ENCODE measurements at places on chromosomes 4 and X. TPM values are rescaled to one million over a fixed set of nuclear protein-coding genes. Genes with fewer than 3 reads are reported as not detected.

DNA sequence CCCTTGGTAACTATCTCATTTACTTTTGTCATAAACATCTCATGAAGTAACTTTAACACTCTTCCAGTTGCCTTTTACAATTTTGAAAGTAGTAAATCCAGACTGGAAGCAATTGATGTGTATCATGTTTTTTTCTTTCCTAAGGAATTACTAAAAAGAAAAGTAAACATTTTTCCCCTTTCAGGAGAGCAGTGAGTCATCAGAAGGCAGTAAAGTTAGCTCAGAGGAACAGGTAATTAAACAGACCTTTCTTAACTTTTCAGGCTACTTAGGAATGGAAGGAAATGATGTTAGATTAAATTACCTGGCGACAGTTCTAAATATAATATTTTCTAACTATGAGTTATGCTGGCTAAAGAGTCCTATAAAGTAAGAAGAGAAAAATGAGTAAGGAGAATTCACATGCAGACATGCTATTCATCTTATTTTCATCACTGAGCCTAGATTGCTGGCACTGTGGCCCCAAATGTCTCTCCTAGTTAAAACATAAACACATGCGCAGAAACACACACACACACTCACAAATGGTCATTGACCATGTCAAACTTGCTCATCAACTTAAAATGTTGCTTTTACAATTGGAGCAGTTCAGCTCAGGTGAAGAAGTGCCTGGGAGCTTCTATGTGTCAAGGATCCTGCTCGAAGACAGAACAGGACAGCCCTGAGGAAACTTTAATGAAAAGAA, 9.3 kb downstream of the DMP1 start:
- peak; percentile 95 for DNase-seq

GRCh38 chr4:188196134-188196735, 57.0 kb downstream of the TRIML1 start:
- DNase-seq = no peak

- no peak for DNase-seq
These were observed 770.4 kb upstream of the NDST4 start for GRCh38 chr4:115883847-115884246.

GRCh38 chr4:8157496-8157895, 1.1 kb downstream of the ABLIM2 start:
- no peak for DNase-seq

DNA sequence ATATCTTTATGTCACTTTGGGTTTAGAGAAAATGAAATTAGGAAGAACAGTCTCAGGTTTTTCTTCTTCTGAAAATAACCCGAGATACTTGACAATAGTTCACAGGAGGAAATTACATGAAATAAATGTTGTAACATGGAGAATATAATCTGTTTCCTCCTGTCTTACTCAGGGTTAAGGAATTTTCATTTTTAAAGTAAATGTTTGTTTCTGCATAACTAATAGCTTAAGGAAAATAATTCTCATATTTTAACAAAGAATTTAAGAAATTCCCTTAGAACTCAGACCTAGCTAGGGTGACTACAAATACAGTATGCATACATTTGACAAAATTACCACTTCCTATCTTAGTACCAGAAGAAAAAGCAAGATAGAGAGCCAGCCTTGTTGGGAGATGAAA, 17.2 kb upstream of the SPRY1 start:
- no peak for DNase-seq

DNA sequence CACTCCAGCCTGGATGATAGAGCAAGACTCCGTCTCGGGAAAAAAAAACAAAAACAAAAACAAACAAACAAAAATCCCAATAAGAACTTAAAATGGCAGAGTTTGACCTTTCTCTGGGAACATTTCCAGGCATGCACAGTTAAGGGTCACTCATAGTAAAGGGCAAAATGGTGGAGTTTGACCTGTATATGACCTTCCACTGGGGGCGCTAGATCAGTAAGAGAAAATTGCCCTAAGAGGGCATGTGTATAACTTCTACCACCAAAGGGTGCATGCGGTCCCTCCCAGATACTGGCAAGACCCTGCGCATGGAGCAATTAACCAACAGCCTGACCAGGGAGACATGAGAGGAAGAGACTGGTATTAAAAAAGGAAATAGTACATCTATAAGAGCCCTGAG, 177.2 kb downstream of the MOSPD2 start:
- DNase-seq = no peak

- no peak for DNase-seq
These were observed 68.3 kb upstream of the SLC7A11 start for GRCh38 chr4:138310498-138310897.

- DNase-seq = peak; percentile 2
These were observed 327.1 kb downstream of the PAPSS1 start for GRCh38 chr4:107392951-107393350.

CYTL1 gene
- total RNA-seq = 5.0 TPM

SPANXB1 gene
- total RNA-seq = not detected

DNA sequence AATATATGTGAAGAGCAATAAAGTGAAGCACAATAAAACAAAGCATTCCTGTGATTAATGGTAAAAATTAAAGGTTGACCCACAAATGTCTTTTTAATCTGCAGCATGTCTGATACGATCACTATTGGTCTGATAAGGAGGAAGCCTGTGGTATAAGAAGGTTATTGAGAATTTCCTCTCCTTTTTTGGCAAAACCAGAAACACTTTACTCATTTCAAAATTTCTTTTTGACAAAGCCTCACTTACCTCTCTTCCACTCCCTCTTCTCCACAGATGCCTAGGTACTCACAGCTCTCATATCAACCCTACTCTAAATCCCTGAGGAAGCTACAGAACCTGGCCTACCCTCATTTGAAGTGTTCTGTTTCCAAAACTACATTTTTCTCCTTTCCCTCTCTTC, 56.1 kb downstream of the TSPAN5 start:
- no peak for DNase-seq

DNA sequence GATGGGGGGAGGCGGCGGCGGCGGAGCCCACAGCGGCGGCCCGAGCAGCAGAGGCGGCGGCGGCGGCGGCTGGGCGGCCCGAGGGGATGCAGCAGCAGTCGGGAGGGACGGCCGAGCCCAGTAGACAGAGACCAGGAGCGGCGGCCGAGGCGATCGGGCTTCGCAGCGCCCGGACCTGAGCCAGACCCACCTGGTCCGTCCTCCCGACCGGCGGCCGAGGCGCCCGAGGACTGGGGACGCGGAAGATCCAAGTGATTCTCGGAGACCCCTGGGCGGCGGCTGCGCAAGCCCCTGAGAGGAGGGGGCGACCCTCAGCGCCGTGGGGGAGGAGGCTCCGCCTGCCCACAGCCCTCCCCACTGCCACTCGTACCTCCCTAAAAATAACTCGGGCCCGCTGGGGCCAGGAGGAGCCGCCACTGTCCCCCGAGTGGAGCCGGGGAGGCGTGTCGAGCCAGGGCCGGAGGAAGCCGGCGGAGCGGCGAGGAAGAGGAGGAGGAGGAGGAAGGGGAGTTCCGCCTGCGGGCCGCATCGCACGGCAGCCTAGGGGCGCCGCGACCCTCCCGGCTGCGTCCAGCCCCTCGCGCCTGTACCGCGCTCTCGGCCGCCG, 608 bp downstream of the RAPGEF2 start:
- DNase-seq = no peak

GRCh38 chr4:119053997-119054396, 81.6 kb upstream of the MYOZ2 start:
- no peak for DNase-seq

GRCh38 chr4:1309261-1310010, 19.7 kb downstream of the MAEA start:
- peak; percentile 87 for DNase-seq

DNA sequence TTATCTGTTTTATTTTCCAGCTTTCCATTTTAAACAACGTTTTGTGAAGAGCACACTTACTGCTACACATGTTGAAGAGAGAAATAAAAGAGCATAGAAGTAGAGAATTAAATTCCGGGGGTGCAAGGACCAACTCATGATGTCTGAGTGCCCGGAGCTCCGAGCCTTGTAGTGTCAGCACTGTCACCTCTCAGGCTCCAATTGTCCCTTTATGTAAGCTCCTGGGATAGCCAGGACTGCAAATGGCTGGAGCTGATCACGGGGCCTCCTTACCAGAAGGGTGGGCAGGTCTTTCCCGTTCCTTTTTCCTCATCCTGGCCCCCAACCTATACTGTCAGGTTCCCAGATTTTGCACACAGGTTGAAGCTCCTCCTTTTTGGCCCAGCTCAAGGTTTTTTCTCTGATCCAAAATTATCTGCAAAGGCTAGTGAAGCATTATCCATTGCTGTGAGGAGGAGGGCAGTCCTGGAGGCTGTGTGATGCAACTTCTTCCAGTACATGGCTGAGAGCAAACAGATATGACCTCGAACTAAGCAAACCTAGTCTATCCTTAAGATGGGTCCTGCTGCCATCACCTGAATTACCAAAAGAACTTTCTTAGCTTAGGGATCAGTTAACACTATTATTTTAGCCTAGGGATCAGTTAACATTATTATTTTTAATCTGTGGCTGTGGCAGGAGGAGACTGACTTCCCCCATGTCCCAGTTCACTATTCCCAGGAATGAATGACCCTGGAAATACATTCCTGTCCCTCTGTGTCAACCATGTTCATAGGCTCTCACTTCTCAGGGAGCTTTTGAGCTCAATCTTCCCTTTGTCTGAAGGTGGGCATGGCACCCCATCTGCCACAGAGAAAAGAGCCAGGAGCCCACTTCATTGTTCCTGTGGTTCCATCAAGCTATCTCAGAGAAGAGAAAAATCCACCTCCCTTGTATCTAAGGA, at the start of gene FGG:
Gene FGG (minus strand): TSS at position 185 of the 943 bp plus-strand sequence. CDS start 47 bp downstream, at position 138.
- DNase-seq = peak; percentile 19

DNA sequence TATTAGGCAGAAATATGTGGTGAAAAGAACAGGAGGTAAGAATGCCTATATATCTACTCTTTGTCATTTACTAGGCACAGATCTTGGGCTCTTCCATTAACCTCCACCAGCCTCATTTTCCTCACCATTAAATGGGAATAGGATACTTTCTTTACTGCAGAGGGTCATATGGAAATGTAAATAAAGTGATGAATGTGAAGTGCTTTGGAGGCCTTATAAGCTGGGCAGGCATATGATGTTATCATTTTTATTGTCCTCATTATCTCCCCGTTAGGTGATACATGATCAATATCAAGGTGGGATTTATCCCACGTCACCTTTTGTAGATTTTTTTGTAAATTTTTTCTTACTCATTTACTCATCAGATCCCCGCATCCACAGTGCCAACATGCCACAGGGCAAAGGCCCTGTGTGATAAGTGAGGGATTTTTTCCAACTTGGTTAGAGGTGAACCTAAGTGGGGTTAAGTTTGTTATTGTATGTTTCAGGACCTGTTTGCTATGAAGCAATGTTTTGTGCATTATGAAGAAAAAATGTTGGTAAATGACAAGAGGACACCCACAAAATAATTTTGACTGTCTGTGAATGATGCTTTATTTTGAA, 107.8 kb downstream of the SLC4A4 start:
- no peak for DNase-seq

DNA sequence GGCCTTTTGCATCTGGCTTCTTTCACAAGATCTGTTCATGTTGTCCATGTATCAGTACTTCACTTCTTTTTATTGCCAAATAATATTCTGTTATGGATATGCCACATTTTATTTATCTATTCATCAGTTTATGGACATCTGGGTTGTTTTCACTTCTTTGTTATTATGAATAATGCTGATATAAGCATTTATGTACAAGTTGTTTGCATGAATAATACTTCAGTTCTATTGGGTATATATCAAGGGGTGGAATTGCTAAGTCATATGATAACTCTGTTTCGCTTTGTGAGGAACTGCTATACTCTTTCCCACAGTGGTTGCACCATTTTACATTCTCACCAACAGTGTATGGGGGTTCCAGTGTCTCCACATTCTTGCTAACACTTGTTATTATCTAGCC, 190.4 kb downstream of the RBMX2 start:
- no peak for DNase-seq

- DNase-seq = peak; percentile 81
These were observed 18.0 kb upstream of the TMSB4X start for GRCh38 chrX:12956704-12957534.

DNA sequence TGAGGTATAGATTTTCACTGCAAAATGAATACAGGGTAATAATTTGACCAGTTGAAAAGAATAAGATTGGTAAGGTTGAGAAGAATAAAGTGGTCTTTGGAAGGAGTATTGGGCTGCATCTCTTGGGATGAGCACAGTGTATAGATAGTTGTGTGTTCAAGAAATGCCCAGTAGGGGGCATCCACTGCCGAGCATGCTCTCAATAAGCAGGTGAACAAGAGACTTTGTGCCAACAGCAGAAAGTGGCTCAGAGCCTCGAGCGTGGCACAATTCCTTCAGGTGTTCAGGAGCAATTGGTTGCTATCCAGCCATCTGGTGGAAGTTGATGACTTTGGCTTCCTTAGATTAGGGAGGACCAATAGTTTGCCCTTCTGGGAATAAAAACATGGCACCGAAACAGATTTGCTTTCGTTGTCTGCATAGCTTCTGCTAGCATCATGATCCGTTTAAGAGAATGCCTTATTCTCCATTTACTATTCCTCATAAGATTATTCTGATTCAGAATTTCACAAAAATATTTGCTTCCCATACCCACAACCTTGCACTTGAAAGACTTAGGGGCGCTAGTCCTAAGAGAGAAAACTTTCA, 258.1 kb upstream of the NEIL3 start:
- DNase-seq = peak; percentile 40

DNA sequence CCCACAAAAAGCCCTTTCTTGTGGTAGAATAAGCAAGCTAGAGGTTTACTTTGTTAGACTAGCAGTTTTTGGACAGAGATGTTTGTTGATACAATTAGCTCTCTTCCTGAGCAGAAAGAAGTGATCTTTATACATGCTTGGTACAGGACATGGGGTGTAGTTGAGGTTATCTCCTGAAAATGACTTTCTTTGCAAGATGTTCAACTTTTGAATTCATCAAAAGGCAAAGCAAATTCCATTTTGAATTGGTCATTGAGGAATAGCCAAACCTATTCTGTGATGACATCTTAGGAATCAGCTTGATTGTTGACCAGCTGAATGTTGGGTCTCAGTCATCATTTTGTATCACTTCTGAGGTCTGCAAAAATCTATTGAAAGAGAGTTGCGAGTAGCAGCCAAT, 3.8 kb downstream of the CPE start:
- no peak for DNase-seq

CXCL13 gene
- total RNA-seq = not detected

DNA sequence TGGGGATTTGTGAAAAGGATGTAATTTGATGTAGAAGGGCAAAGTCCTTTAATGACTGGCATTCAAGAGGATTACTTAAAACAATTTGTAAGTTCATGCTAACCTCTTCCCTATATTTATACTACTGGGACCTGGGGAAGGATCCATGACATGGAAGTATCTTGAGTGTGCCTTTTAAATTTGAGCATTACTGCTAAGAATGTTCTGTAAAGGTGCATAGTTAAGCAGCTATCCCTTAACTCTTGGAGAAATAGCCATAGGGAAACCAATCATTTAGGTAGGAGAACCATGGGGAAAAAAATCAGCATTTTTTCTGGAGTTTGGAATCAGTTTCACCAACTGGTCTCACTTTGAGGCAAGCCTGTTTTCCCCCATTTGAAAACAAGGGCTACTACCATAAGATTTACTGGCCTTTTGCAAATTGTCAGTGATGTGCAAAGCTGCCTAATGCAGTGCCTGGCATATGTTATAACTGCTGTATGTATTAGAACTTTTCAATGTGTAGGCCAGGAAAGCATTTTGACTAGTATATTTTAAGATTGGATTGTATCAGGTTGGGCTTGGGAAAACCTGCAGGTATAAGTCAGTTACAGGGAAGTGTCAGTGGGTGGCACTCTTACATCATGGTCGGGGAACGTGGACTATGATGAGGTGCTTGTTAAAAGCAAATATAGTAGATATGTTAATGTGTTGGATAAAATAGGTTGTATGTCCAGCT, 72.1 kb downstream of the PRSS12 start:
- peak; percentile 79 for DNase-seq

IQCM gene
- not detected for total RNA-seq
